SK-N-SH treated with all-trans-retinoic acid at 6 μM for 48 hours (cell line): ENCODE measurements at places on chromosomes 11 and 22.

GRCh38 chr22:25623851-25624250 lies 59.4 kb downstream of the GRK3 start:
- ATAC-seq: no peak

- no peak for ATAC-seq
These were observed 59.9 kb upstream of the FGF3 start for GRCh38 chr11:69878927-69879728.

DNA sequence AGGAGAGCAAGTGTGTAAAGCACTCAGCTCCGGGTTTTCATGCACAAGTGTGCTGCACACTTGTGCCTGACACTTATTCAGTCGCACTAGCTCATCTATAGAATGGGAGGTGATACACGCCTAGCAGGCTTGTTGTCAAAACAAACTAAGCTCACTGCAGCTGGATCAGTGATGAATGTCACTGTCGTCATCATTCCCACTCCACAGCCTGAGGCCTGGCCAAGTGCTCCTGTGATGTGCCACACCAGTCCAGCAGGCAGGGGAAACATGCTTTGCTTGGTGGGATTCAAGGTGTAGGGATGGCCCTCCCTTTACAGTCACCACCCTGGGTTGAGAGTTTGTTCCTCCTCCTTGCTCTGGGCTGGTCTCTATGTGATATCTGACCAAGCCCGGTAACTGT lies 6.8 kb downstream of the MPST start:
- no peak for ATAC-seq

DNA sequence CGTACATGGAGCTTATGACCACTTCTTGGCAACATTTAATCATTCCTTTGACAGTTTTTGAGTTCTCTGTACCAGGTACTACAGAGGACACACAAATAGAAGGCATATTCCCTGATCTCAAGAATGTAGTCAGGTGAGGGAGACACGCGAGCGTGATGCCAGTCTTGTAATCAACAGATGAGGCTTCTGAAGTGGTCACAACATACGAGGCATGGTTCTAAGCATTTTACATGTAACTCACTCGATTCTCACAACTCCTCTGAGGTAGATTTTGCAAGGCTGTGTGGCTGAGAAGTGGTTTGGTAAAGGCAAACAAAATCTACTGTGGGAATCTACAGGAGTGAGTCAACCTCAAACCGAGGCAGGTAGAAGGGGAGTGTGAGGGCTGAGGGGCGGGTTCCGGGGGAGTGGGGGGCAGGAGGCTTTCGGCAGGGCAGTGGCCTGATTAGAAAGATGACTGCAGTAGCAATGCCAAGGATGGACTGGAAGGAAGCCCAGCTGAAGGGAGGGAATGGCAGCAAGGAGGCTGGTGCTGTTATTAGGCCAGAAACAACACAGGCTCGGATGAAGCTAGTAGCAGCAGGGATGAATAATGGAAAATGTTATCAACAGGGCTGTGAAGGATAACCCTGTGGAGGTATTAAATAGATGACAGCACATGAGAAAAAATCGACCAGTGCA lies 63.8 kb downstream of the ST14 start:
- ATAC-seq: no peak

GRCh38 chr11:22317656-22318055 lies 20.5 kb upstream of the SLC17A6 start:
- ATAC-seq: no peak

GRCh38 chr22:26170112-26170492 lies 840 bp downstream of the SEZ6L start:
- no peak for ATAC-seq

DNA sequence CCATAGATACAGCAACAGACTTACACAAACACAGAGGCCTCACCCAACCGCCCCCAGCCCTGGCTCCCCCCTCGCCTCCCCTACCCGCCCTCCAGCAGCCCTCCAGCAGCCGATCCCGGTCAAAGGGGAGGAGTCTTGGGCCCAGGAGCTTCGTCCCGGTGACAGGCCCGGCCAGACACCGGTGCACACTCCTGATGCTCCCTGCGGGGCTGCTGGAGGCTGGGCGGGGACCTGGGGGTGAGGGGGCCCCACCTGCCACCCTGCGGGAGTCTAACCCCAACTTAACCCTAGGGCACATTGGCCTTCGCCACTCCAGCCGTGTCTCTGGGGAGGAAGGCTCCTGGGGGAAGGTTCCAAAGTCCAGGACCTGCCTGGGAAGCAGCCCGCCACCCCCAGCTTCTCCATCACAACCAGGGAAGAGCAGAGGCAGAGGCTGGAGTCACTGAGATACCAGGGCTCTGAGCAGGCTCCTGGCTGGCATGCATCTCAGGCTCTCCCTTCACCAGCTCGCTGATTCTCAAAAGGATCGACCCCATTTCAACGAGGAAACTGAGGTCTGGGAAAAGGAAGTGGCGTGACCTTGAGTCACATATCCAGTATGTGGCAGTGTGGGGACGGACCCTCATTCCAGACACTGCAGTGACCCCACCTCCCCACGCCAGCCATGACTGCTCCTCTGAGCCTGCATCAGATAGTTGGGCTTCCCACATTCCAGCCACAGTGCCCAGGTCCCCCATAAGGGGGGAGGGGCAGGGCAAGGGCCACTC lies 14.4 kb downstream of the BCL9L start:
- peak; percentile 25 for ATAC-seq

- no peak for ATAC-seq
These were observed 628 bp upstream of the IGLL1 start for GRCh38 chr22:23580576-23581259.

- peak; percentile 22 for ATAC-seq
These were observed 4.4 kb upstream of the MUC5AC start for GRCh38 chr11:1153105-1153950.

- ATAC-seq: no peak
These were observed 25.9 kb downstream of the ZNF195 start for GRCh38 chr11:3353066-3353465.

GRCh38 chr11:72446929-72447769 lies 12.8 kb upstream of the CLPB start:
- peak; percentile 91 for ATAC-seq

DNA sequence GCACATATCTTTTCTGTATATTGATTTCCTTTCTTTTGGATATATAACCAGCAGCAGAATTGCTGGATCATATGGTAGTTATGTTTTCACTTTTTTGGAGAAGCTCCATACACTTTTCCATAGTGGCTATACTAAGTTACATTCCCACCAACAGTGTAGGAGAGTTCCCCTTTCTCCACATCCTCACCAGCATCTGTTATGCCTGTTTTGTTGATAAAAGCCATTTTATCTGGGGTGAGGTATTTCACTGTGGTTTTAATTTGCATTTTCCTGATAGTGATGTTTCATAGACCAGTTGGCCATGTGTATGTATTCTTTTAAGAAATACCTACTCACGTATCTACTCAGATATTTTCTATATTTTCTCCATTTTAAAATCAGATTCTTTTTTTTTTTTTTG lies 419.3 kb upstream of the FAT3 start:
- ATAC-seq: no peak

- no peak for ATAC-seq
These were observed 55.8 kb downstream of the PARVA start for GRCh38 chr11:12433121-12433520.
